A673 (cell line): ENCODE measurements at places on chromosomes 6 and 20. TPM values are rescaled to one million over a fixed set of nuclear protein-coding genes. Genes with fewer than 3 reads are reported as not detected.

MRAP2 gene
- total RNA-seq: 0.34 and 0.55 TPM in 2 replicates

DNA sequence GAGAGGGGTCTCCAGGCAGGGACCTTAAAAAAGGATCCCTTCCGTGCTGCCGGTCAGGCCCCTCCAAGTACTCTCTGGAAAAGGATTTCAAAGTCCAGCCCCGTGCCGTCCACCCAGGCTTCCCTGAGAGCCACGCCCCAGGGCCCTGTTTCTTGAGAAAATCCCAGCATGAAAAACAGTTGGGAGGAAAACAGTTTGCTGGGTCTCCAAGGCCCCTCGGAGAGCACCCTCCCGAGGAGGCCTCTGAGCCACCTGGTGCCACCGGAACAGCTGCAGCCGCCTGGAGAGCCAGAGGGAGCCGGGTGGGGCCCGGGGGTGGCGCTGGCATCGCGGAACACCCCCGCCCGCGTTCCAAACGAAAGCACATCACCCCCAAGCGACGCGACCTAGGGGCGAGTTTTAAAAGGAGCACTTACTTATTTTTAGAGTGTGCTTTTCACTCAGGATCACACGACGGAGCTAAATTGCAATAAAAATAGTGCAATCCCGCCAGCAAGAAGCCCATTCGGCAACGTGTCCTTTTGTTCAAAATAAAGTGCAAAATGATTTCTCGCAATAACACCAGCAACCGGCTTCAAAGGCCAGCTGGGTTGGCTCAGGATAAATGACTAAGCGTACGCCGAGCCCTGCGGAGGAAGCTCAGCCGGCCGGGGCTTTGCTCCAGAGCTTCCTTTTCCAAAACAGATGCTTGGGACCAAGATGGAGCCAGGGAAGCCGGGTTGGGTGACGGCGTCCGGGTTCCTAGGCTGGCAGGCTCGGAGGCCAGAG lies 64.2 kb downstream of the YTHDF1 start:
- no peaks in the 10 kb centered on the region for H3K4me1 ChIP-seq
- H3K4me3 ChIP-seq: no peak overlapping the region
- DNase-seq: no peak
- H3K27me3 ChIP-seq: peaks cover 80% of the 10 kb centered on the region

DNA sequence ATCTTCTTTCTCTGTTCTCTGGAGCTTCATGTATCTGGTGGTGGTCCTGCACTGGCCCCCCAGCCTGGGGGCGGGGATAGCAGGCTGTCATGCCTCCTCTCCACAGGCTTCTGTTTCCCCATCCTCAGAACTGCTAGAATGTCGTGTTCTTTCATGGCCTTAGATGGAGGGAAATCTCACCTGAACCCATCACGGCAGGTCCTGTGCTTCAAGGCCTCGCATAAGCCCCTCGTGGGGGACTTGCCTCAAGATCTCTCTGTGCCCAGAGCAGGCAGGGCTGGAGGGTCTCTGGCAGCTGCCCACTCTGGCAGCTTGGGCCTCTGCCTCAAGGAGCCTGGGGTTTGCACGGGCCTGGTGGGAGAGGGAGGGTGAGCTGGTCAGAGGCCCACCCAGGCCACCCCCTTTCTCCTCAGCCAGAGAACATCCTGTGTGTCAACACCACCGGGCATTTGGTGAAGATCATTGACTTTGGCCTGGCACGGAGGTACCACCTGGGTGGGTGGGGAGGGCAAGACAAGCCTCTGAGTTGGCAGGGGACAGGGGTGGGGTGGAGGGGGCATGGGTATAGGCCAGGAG lies 11.3 kb downstream of the MYLK2 start:
- no peak for DNase-seq
- no peaks in the 10 kb centered on the region for H3K27me3 ChIP-seq
- no peak overlapping the region for H3K27ac ChIP-seq

GRCh38 chr6:82013561-82014530 lies 233.7 kb downstream of the IBTK start:
- no peaks in the 10 kb centered on the region for H3K4me1 ChIP-seq
- DNase-seq: peak; percentile 13
- no peak overlapping the region for H3K27ac ChIP-seq
- H3K4me3 ChIP-seq: no peak overlapping the region

DNA sequence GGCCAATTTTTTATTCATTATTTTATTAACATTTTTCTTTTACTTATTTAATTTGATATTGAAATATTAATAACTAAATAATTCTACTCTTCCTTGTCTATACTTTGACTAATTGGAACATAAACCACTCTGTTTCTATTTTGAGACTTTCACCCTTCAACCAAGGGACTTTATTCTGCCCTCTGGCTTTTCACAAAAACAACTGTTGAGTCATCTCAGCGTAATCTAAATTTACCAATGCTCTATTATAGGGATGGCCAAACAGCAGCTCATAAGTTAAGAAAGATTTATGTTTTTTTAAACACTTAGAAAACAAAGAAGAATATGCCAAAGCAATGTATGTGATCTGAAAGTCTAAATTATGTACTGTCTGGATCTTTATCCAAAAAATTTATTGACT lies 46.7 kb downstream of the DOP1A start:
- no peak overlapping the region for H3K27ac ChIP-seq
- no peak overlapping the region for H3K4me3 ChIP-seq
- H3K36me3 ChIP-seq: peaks cover 17% of the 10 kb centered on the region
- no peaks in the 10 kb centered on the region for H3K4me1 ChIP-seq
- no peaks in the 10 kb centered on the region for H3K27me3 ChIP-seq
- no peak for DNase-seq

MEI4 gene
- not detected in 2 replicates for total RNA-seq

DNA sequence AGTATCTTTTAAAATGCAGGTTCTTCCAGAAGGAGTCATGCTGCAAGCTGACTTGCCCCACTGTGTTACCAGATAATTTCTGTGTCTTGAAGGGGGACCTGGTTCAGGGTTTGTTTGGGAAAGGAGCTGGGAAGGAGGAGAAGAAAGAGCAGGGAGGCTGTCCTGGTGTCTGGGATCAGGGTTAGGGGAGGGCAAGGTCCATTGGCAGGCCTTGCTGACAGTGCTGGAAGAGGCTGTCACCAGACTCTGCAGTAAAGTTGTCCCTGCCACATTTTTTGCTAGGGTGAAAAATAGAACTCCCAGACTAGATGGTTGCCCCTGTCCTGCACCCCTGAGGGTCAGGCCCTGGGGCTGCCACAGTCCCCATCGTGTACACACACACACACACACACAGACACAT lies 14.9 kb downstream of the GLP1R start:
- no peaks in the 10 kb centered on the region for H3K4me1 ChIP-seq
- H3K27me3 ChIP-seq: peaks cover 16% of the 10 kb centered on the region
- no peak for DNase-seq
- no peak overlapping the region for H3K4me3 ChIP-seq

- H3K27ac ChIP-seq: no peak overlapping the region
- H3K27me3 ChIP-seq: no peaks in the 10 kb centered on the region
- H3K4me1 ChIP-seq: peaks cover 49% of the 10 kb centered on the region
- DNase-seq: no peak
These were observed 14.0 kb downstream of the TFEB start for GRCh38 chr6:41721414-41721813.

DNA sequence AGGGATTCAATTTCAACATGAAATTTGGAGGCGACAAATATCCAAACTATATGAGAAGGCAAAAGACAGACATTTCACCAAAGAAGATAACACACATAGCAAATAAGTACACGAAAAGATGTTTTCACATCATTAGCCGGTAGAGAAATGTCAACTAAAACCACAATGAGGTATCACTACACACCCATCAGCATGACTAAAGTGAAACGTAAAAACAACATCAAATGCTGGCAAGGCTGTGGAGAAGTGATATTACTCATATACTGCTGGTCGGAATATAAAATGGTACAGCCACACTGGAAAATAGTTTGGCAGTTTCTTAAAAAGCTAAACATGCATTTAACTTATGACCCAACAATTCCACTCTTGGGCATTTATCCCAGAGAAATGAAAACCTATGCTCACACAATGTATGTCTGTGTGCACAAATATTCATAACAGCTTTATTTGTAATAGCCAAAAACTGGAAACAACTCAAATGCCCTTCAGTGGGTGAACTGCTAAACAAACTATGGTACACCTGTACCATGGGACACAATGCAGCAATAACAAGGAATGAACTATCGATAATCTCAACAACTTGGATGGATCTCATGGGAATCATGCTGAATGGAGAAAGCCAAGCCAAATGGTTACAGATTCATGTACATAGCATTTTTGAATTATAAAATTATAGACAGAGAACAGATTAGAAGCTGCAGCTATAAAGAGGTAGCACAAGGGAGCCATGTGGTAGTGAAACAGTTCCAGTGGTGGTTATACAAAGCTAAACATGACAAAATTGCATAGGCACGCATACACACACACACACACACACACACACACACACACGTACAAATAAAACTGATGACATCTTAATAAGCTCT lies 8.6 kb downstream of the ADAT2 start:
- no peak for DNase-seq
- no peaks in the 10 kb centered on the region for H3K4me1 ChIP-seq
- no peak overlapping the region for H3K4me3 ChIP-seq

DNA sequence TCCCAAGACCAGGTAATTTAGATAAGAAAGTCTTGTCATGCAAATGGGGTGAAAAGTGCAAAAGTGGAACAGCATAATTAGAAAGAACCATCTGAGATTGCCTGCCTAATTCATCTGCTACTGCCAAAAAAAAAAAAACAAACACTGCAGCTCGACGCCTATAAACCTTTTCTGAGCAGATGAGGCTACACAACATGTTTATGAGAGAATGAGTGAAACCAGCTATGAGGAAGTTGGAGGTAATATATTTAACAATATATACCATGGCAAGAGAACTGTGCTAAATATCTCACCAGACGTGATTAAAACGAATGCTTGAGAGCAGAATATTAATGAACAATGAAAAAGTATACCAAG lies 50.0 kb downstream of the LAMA4 start:
- no peak overlapping the region for H3K27ac ChIP-seq
- no peak overlapping the region for H3K4me3 ChIP-seq
- H3K4me1 ChIP-seq: peaks cover 15% of the 10 kb centered on the region

POPDC3 gene
- total RNA-seq: 0.62 and 1.4 TPM in 2 replicates

DNA sequence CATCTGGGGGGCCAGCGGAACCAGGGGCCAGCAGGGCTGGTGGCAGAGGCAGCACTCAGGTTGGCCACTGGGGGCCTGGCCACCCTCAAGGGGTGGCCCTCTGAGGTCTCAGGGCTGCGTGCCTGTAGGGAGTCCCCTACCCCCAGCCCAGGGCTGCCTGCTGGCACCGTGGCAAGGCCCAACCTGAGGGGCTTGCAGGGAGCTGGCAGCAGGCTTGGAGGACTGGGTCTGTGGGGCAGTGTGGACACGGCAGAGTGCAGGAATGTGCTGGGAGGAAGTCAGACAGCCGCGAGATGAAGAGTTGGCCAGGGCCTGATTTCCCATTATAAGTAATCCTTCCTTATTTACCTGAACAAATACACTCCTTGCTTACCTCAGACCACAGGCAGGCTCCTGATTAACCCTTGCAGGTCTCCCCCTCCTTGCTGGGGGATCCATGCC lies at the start of gene SPDEF:
SPDEF (minus strand) TSS at position 299 of the 441 bp plus-strand sequence. CDS start 11,874 bp downstream, outside the sequence.
- H3K4me3 ChIP-seq: no peak within 1 kb of the TSS
- no peaks in the 10 kb centered on the region for H3K4me1 ChIP-seq
- H3K27ac ChIP-seq: no peak within 1 kb of the TSS
- H3K27me3 ChIP-seq: no peaks in the 10 kb centered on the region
- no peak for DNase-seq

- no peaks in the 10 kb centered on the region for H3K27me3 ChIP-seq
- DNase-seq: no peak
- H3K4me3 ChIP-seq: no peak overlapping the region
- H3K27ac ChIP-seq: no peak overlapping the region
- H3K36me3 ChIP-seq: no peaks in the 10 kb centered on the region
These were observed 22.9 kb downstream of the SERPINB6 start for GRCh38 chr6:2948228-2949025.

DNA sequence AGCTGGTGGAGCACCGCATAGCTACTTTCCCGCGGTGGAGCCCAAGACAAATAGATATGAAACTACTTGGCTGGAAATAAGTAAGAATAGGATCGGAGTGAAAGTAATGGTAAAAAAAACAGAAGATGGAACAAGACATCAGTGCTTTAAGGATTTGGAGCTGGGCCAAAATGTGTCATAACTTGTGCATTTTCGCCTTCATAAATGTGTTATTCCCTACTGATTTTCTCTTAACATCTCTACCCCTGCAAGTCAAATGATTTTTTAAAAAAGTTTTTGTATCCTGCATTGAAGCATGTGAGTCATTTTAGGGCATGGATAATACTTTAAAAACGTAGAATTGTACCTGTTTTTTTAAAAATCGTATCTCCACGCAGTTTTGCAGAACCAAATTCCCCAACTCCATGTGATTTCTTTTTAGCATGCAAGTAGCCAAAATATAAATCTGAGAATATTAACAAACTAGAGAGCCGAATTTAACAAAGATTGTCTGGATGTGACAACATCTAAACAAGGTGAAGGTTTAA lies 882 bp upstream of the FAM184A start:
- peak overlapping the region; percentile 50 for H3K4me3 ChIP-seq
- no peaks in the 10 kb centered on the region for H3K36me3 ChIP-seq
- H3K27ac ChIP-seq: no peak overlapping the region
- peaks cover 39% of the 10 kb centered on the region for H3K27me3 ChIP-seq

GRCh38 chr6:148758492-148758891 lies 11.7 kb downstream of the UST start:
- H3K27ac ChIP-seq: no peak overlapping the region
- H3K27me3 ChIP-seq: no peaks in the 10 kb centered on the region
- H3K36me3 ChIP-seq: no peaks in the 10 kb centered on the region

DNA sequence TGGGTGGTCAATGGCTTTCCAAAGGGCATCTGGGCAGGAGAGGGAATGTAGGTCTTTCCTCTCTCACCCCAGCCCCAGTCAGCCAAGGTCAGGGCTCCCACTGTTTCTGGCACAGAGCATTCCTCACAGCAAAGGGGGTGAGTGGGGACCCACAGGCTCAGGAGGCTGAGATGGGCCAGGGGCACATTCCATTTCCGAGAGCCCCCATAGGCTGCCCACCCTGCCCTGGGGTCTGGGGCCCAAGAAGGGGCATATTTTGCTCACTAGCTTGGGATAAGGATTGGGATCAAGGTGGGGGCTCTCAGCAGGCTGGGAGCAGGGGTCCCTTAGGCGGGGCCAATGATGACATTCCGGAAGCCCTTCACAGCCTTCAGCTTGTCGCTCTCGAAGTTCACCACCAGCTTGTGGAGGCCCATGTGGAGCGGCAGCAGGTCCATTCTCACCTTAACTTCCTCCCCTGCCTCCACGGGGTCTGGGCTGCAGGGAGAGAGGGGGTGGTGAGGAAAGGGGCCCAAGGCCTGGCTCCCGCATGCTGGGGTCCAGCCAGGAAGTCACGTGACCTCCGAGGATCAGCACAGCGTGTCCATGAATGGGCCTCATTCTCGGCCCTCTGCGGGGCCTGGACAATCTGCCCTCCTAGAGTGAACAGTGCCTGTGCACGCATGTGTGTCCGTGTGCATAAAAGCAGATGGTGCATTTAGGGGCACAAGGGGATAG lies 35.0 kb downstream of the TGM2 start:
- no peaks in the 10 kb centered on the region for H3K36me3 ChIP-seq
- no peak overlapping the region for H3K27ac ChIP-seq

- H3K4me3 ChIP-seq: no peak overlapping the region
- no peaks in the 10 kb centered on the region for H3K4me1 ChIP-seq
- no peak for DNase-seq
- no peak overlapping the region for H3K27ac ChIP-seq
- H3K36me3 ChIP-seq: no peaks in the 10 kb centered on the region
- H3K27me3 ChIP-seq: no peaks in the 10 kb centered on the region
These were observed 89.0 kb upstream of the CEP85L start for GRCh38 chr6:118740372-118740771.
